Natural killer cell treated with Interleukin-12 subunit alpha and Interleukin-12 subunit beta and Interleukin-15 and Interleukin-18, amount 100 ng/mL, for 72 hours (primary cell): ENCODE measurements at places on chromosomes 4 and X. TPM values are rescaled to one million over a fixed set of nuclear protein-coding genes. Genes with fewer than 3 reads are reported as not detected.

GRCh38 chr4:76147454-76148141 lies 599 bp downstream of the NUP54 start:
- peak; percentile 62 for DNase-seq

The CD38 gene
- 179 TPM for total RNA-seq

DNA sequence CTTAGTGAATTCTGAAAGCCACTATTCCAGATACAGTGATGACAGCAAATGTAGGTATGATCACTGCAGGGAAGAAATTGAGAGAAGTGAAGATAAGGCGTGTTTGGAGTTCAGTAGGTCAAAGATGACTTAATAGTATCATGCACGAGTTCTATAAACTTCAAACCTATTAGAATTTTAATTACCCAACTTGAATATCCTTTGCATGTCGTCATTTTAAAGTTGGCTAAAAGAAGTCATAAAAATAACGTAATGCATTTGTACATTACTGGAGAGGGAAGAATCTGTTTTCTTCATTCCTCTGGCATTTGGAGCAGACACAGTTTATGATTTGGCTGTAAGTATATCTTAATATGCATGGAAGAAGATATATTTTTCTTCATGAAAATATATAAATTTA lies 68.6 kb upstream of the MXRA5 start:
- DNase-seq = no peak

DNA sequence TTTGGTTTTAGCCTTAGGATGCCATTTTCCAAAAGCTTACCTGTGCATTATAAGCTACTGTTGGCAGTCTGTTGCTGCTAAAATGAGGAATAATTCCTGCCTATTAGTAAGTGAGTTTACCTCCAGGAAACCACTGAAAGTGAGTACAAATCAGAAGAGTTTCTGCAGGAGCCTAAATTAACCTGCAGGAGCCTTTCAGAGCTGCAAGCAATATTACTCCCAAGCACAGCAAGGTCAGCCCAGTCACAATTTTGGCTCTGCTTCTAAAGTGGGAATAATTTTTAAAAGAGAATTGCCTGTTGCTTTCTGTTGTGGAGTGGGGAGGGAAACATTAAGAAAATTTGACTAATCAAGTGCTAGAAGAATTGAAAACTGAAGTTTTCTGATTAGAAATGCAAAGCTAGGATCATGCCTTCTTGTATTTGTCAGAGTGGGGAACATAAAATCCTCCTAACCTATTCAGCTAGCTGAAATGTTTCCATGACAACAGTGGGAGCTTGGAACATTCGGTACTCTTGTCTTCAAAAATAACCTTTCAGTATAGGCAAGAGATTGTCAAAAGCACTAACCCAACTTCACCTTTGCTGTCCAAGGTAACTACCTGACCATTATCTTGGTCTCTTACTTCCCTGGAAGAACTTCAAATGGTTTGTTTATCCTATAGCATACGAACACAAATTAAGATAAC lies 193.2 kb downstream of the COMMD8 start:
- DNase-seq = no peak

- DNase-seq = no peak
Observed at GRCh38 chrX:6983207-6983955, 164.1 kb upstream of the STS start.

The OTC gene
- total RNA-seq = not detected

The SYTL5 gene
- total RNA-seq = not detected

DNA sequence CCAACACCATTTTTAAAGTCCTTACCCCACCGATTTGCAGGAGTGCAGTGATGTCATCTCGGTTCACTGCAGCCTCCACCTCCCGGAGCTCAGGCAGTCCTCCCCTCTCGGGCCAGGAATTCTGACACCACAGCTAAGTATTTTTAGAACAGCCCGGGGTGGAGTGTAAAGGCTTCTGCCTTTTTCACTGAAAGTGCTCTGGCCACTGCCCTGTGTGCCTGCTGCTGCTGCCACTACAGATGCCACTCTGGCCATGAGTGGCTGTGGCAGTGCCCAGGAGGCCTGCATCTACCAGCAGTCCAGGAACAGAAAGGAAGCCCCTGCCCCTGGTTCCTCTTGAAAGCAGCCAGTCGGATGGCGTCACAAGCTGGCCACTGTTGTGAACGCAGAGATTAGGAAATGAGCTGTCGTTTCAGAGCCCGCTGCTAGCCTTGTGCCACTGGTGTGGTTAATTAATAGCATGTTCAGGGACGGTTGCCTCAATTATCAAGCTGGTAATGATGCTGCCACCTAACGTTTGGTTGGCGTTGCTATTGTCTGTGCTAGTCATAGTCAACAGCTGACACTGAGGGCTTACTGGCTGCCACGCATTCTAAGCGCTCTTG lies 23.6 kb upstream of the TBC1D14 start:
- no peak for DNase-seq
